NCI-H2081 (cell line): ENCODE measurements at places on chromosomes 6 and 20.

GRCh38 chr20:37796121-37796520, 102.3 kb downstream of the CTNNBL1 start:
- no peak for DNase-seq

- no peak for DNase-seq
These were observed 26.7 kb upstream of the AKIRIN2 start for GRCh38 chr6:87728706-87729105.

DNA sequence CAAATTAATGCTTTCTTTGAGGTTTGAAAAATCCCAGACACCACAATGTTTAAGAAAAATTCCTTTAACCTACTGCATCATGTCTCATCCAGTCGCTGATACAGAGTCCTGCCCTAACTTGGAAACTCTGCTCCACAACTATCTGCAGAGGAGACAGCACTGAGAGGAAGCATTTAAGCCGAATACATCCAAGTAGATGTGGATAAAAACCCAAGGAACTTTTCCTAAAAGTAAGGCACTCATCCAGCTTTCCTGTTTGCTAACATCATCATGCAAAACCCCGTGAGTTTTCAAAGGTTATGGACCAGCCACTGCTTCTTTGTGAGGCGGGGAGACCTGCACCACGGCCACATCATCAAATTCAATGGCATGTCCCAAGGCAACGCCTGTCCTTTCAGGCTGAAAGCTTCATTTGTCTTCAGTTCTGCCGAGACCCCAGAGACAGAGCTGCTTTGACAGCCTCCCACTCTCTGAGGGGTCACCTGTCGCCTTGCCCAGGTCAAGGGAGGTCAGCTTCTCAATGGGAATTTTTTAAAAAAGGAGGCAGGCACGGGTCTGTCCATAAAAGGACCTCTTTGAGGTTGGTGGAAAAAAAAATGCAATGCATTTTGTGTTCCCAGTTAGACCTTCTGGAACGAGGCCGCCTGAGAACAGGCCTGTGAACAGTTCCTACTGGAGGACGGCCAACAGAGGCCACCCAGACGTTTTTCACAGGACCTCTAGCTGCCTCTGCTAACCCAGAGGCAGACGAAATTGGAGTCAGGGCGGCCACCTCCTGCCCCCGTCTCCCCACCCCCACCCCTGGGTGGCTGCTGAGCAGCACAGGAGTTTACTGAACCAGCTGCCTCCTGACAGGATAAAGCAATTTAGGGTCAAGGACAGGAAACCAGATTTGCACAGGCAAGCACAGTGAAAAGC, 142.5 kb upstream of the HDDC2 start:
- DNase-seq: no peak

- no peak for DNase-seq
These were observed 148.1 kb downstream of the CEBPB start for GRCh38 chr20:50338479-50339391.

GRCh38 chr6:38091613-38092012, 272.1 kb downstream of the ZFAND3 start:
- no peak for DNase-seq

DNA sequence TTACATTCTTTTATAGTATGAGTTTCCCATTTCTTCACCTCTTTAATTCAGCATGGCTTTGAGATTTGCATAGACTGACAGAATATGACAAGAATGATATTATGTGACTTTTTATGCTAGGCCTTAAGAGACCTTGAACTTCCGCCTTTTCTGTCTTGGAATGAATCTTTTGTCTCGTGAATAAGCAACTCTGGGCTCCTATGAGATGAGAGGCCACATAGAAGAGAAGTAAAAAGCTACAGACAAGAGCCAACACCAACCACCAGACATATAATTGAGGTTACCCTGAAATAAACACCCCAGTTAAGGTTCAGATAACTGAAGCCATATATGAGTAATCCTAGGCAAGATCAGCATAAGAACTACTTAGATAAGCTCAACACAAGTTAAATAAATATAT, 600.8 kb downstream of the MEI4 start:
- DNase-seq: no peak

- DNase-seq: peak; percentile 2
These were observed 221.8 kb downstream of the FRK start for GRCh38 chr6:115838763-115839401.

DNA sequence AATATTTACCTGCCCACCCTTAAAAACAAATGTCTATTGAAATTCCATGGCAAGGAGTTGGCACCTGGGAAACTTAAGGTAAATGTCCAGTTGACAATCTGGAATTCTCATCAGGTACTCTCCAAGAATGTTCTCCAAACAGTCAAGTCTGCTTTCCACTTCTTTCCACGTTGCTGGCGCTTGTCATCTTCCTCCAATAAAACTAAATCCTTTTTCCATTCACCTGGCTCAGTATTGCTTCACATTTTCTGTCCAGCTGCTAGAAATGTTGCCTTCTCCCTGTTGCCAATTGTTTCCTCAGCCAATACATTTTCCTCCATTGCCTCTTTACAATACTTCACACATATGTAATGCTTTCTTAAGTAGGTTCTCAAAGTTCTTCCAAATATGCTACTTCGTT, 1288.1 kb upstream of the MAP3K7 start:
- no peak for DNase-seq

GRCh38 chr20:33437141-33437911, 6.2 kb downstream of the SNTA1 start:
- DNase-seq: no peak

DNA sequence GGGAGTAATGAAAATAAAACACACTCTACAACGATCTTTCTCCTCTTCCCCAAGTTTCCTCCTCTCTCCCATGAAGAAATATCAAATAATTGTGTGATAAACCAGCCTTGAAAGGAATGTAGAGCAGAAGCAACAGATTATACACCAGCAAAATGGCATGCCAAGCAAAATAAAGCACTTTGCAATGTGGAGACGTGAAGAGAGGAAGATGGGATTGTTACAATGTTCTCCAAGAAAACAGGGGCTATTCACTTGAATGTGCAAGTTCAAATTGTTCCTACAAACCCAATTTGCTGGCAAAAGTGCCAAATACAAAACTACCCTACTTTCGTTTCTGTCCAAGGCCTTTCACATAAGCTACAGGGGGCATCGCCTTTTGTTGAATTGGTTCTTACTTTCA, 185.1 kb downstream of the PDE7B start:
- no peak for DNase-seq
